ENCODE measurements at places on chromosomes 11 and 22.

- DNase-seq: no peak
Observed at GRCh38 chr11:117731722-117732290, 65.2 kb downstream of the DSCAML1 start.

DNA sequence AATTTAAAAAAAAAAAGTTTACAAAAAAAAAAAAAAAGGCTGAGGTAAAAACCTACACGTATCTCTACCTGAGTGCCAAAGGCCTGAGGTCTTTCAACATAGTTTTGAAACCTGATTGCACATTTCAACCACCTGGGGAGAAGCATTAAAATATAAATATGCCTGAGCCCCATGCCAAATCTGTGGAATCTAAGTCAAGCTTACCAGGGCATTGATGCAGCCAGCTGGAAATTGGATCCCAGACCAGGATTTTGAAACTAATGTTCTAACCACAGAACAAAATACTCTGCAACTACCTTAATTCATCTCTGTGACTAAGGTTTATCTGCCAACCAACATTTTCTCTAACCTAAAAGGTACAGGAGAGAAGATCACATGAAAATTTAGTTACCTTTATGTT lies 38.8 kb upstream of the CHRNA10 start:
- no peak for DNase-seq

- DNase-seq: no peak
Observed at GRCh38 chr22:19974268-19974861, 32.7 kb upstream of the TXNRD2 start.

GRCh38 chr11:285894-286220 lies 3.1 kb upstream of the PGGHG start:
- DNase-seq: no peak

GRCh38 chr11:115944596-115944995 lies 440.4 kb upstream of the CADM1 start:
- DNase-seq: no peak

DNA sequence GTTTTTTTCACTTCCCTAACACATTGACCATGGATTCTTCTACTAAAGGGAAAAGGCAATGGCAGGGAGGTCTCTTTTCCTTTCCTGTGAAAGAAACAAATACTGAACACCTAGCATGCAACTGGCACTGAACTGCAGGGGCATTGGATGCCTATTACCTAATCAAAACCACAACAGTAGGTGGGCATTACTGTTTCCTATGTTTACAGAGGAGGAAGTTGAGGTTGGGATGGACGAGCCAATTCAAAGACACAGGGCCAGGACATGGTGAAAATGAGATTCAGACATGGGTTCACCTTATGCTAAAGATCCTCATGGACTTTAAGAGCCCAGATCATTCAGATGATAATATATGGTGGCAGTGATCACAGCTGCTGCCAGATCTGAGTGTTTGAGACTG lies 407.0 kb downstream of the MIAT start:
- no peak for DNase-seq

- no peak for DNase-seq
Observed at GRCh38 chr11:121199516-121199915, 93.1 kb upstream of the SC5D start.

- DNase-seq: no peak
Observed at GRCh38 chr11:77205467-77206263, 77.6 kb downstream of the MYO7A start.

DNA sequence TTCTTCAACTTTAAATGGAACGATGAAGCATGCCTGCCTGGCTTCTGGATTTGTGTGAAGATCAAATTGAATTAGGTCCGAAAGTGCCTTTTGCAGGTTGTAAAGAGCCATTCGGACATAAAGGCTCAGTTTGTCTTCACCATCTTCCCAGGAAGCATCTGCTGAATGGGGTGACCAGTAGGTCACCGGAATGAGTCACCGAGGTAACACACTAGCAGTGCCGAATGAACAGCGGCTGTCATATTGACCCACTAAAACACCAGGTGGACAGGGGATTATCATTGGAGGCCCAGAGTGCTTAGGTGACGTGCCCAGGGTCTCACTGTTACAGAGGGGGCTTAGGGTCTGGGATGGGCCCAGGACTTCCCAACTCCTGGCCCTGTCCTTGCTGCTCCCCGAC lies 43.1 kb upstream of the MYH9 start:
- DNase-seq: no peak

DNA sequence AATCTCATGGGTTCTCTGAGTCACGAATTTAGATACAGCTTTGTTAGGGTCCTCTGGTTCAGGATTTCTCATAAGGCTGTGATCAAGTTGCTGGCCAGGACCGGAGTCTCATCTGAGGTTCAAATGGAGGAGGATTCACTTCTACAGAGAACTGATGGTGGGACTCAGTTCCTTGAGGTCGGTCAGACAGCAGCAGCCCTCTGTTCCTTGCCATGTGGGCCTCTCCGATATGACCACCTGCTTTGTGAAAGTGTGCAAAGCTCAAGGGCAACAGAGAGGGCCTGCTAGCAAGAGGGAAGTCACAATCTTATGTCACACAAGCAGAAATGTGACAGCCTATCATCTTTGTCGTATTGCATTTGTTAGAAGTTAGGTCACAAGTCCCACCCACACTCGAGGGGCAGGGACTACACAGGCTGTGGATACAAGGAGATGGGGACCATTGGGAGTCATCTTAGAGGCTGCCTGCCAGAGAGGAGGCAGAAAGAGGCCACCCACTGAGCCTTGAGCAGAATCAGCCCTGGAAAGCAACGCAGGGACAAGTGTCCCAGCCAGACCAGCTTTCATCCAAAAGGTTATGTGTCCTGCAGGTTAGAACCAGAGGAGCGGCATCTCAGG lies 34.5 kb downstream of the RPUSD4 start:
- no peak for DNase-seq

- no peak for DNase-seq
Observed at GRCh38 chr11:17734986-17735817, 621 bp downstream of the KCNC1 start.

GRCh38 chr11:36162006-36162882 lies 127.0 kb downstream of the COMMD9 start:
- no peak for DNase-seq

DNA sequence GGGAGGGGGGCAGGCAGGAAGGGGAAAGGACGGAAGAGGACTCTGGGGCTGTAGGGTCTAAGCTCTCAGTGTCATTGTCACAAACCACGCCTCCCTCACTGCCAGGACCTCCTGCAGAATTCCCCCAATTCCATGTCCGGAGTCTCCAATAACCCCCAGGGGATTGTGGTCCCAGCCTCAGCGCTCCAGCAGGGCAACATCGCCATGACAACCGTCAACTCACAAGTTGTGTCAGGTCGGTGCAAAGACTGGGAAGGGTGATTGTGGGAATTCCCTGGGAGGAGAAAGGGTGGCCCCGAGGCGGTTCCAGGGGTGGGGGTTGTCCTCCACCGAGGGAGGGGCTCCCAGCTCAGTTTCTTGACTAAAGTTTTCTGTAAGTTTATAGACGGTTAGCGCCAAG lies 86.0 kb downstream of the FEZ1 start:
- no peak for DNase-seq

GRCh38 chr22:24506802-24507438 lies 11.8 kb downstream of the UPB1 start:
- no peak for DNase-seq

All from T-helper 2 cell (primary cell).